ENCODE measurements at places on chromosomes 4 and X.

DNA sequence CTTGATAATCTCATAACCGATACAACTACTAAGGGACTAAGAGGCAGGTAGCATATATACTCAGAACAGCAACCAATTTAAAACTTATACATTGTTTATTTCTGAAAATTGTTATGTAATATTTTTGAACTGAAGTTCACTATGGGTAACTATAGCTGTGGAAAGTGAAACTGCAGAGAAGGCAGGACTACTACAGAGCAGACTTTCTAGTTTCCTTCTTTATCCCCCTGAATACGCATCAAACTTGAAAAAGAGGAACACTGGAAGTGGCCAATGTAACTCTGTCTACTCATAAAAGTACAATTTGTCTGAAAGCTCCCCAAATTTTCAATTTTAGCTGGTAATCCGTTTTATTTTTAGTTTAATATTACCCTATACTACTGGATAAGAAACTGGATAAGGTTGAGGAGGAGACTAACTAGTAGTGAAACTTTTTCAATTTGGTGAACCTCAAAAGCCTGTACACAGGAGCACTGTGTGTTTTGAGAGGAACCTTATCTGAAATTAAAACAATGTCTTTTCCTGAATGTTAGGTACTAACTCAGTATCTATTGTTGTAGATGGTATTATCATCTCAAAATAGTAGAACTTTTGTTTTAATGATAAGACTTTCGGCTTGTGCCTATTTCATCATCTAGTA is 225.8 kb downstream of the GABRG1 start:
- DNase-seq = no peak

DNA sequence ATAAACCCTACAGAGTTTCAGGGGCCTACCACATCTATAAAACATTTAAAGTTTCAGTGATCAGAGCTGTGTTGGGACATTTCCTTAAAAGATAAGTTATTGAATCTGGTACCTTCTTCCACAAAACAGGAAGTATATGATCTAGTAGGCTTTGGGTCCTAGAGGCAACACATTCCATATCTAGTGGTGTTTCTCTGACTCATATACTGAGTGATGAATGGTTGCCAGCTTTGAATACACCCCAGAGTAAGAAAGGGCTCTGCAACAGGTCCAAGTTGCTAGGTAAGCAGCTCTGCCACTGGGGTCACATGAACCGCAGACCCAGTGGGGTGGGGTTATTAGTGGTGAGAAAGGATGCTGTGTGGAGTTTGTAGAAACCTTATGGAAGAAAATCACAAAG is 32.4 kb upstream of the BLTP1 start:
- DNase-seq = no peak

- no peak for DNase-seq
Observed at GRCh38 chr4:95318483-95318882, 230.3 kb downstream of the UNC5C start.

GRCh38 chrX:131239057-131239456 is 50.0 kb downstream of the IGSF1 start:
- DNase-seq = no peak

- DNase-seq = no peak
Observed at GRCh38 chrX:132957211-132958090, 978 bp downstream of the HS6ST2 start.

GRCh38 chr4:2843941-2844584 is 419 bp downstream of the ADD1 start:
- DNase-seq = no peak

DNA sequence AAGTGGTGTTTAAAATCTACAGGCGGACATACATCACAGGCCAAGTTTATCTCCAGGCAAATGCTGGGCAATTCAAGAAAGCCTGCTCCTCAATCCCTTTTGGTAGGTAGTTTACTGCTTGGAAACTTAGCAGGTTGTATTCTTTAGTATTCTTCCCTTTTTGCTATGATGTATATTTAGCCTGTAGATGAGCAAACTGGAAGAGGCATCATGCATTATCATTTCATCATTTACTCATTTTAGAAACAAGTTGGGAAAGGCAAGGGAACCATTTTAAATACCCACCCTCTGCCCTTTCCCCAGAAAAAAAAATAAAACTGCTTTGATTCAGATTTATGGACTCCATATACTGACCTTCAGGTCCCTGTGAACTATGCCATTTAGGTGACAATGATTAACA is 213.2 kb downstream of the CAMK2D start:
- DNase-seq = no peak

GRCh38 chr4:52848254-52848653 is 13.9 kb upstream of the RASL11B start:
- DNase-seq = no peak

DNA sequence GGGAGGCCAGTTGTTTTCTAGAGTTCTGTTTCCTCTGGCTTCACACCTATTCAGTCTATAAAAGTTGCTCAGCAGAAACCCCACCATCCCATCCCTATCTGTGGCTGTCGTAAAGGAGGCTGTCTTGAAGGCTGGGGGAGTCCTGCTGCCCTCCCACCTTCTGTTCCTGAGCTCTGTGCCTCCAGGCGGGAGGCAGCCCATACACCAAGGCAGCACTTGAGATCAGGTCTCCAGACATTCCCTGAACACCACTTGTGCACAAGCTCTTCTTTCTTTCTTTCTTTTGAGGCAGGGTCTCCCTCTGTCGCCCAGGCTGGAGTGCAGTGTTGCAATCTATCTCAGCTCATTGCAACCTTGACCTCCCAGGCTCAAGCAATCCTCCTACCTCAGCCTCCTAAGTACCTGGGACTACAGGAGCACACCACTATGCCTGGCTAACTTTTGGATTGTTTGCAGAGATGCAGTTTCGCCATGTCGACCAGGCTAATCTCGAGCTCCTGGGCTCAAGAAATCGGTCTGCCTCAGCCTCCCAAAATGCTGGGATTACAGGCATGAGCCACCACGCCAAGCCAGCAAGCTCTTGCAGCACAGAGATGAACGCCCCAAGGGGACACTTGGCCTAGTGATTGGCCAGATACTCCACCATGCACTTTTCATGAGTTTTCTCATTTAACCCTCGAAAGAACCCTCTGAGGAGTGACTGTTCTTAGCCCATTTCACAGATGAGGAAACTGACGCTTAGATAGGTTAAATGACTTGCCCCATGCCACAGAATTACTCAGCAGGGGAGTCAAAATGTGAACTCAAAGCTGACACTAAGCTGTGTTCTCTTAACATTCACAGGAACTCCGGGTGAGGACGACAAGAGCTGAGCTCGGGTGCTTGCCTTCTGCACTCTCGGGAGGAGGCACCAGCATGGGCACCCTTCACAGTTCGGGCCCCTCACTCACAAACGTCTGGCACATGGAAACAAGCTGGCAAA is 55.8 kb upstream of the ENPP6 start:
- no peak for DNase-seq

- DNase-seq = no peak
Observed at GRCh38 chr4:11565899-11566298, 137.2 kb upstream of the HS3ST1 start.

GRCh38 chr4:74754218-74754617 is 40.1 kb downstream of the BTC start:
- no peak for DNase-seq

DNA sequence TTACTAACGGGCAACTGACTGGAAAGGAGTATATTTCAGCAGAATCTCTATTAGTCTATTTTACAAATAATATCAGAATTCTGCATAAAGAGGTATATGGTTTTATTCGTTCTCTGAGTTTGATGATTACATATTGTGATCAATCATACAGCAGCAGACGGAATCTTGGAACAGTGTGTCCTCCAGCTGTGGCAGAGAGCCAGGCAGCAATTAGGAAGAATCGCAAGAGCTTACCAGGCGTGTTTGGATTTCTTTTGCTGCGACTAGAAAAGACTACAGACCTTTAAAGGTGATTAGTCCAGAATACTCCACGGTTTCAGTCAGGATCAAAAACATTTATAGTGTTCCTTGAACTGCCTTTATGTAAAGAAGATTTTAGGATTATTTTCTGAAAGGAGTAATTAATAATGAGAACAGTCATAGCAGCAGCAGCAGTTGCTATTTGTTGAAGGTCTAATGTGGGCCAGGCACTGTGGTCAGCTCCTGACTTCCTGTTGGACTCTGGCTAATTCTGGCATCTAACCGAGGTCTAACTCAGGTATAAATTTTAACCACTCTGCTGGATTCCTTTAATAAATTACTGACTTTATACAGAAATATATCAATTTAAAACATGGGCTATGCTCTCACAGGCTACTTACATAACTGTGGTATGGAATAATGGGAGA is 225.3 kb upstream of the CXorf66 start:
- DNase-seq = no peak

DNA sequence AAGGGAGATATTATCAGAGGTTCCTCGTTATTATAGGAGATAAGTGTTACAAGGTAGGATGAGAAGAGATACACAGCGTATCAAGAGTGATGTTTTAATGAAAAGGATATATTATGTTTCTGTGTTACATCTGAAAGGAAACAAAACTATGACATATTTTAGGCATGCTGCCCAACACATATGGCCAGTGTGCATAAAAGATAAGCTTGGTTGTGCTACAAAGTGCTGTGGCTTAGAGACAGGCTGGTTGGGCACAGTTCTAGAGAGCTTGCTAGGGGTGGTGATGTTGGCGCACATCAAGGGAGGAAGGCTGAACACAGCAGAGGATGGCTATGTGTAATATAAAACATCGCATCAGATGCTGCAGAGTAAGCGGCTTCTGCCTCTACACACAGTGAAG is 42.4 kb downstream of the TRAM1L1 start:
- no peak for DNase-seq

DNA sequence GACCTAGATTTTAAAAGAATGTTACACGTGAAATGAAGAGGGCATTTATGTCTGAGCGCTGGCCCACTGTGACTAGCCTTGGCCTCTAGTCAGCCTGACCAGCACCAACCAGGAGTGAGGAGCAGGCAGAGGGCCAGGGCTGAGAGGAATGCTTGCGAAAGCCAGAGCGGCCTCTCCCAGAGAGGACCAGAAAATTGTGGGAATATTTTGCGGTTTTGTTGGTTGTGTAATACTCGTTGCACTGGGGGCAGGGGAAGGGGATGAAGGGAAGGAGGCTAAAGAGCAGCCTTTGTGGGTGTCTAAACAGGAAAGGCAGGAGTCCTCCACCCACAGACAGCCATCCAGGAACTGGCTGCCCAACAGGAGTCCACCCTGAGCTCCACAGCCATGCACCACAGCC is 3.8 kb downstream of the GABRE start:
- no peak for DNase-seq

GRCh38 chr4:41600243-41600912 is 62.4 kb downstream of the LIMCH1 start:
- no peak for DNase-seq

- DNase-seq = peak; percentile 66
Observed at GRCh38 chr4:185265942-185266341, 56.5 kb downstream of the SNX25 start.

DNA sequence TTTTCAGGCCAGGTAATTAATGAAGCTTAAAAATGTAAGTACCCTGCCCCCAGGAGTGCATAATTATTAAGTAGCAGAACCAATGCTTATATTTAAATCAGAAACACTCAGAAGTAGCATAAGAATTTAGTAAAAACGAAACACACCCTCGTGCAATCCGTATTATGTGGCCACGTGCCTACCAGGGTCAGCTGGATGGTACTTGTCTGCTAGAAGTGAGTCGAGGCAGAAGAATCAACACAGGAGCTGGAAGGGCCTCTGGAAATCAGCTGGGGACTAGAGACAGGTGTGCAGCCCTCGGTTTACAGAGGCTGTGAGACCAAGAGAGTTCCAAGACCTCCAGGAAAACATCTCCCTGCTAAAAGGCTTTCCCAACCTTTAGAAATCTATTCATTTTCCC is 559 bp upstream of the FAM47E start:
- no peak for DNase-seq

GRCh38 chr4:40247350-40247749 is 50.5 kb downstream of the RHOH start:
- DNase-seq = no peak

DNA sequence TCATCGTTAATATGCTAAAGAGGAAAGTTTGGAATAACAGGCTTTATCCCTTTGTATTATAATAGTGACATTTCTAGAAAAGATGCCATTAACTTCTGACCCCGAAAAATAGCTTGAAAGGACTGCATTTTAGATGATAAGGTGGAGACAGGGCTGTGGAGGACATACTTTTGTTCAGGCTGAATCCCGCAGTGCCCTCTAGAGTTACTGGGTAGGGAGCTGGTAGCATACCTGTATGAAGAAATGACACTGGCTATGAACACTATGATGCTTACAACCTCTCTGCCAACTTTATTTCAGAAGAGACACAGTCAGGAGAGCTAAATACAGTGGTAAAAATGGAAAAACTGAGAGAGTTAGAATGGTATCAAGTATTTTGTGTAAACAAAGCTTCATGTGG is 8.1 kb downstream of the IL1RAPL1 start:
- no peak for DNase-seq

- no peak for DNase-seq
Observed at GRCh38 chrX:81874807-81875206, 672.9 kb downstream of the SH3BGRL start.

- DNase-seq = no peak
Observed at GRCh38 chr4:112759313-112759712, 122.4 kb downstream of the LARP7 start.

GRCh38 chrX:150935467-150935866 is 37.0 kb upstream of the CD99L2 start:
- DNase-seq = no peak

DNA sequence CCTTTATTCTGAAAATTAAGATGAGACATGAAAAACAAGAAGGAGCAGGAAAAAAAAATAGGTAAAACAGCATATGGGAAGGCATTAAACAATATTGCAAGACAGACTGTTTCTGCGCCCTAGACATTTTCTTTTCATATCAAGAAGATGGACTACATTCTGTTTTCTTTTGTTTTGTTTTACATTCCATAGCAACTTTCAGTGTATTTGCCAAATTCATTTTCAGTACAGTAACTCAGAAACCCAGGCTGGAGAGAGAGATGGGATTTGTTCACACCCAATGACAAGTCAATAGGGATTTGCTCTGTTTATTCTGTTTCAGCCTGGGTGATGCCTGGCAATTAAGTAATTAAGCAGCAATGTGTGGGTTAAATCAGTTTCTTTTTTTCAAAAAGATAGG is 892.8 kb upstream of the DIAPH2 start:
- no peak for DNase-seq

- DNase-seq = no peak
Observed at GRCh38 chr4:34091451-34091850, 2152.9 kb downstream of the ARAP2 start.

DNA sequence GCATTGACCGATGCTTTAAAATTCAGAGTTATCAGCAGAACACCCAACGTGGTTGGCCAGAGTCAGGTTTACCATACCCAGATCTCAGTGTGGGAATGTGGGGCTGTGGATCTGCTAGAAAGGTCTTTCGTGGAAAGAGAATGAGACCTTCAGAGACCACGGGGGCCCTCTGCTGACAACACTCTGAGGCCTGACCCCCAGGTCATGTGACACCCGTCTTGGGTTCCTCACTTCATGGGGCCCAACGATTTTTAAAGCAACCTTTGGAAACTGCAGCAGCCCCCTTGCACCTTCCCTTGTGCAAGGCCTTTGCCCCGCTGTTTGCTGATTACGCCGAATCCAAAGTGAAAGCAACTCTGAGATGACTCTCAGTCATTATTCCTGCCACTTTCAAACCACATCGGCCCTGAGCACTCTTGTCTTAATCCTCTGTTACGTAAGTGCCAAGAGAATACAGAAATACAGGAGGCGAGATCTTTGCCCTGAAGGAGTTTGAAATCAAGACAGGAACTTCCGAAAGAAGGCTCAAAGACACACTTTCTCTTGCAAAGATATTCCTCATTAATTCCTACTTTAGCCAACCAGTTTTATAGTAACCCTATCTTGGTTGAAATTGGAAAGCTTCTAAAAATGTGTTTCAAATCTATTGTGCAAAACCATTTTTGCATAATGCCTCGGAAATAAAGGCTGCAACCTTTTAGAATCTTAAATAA is 88.3 kb downstream of the EVC2 start:
- DNase-seq = no peak
